Stimulated activated CD8-positive, alpha-beta memory T cell treated with anti-CD3 and anti-CD28 coated beads, Interleukin-7, amount 100 ng/mL, for 1 hour (primary cell): ENCODE measurements at places on chromosomes 4 and X.

- no peak for DNase-seq
These were observed 39.6 kb downstream of the TMEM164 start for GRCh38 chrX:110042496-110042895.

GRCh38 chr4:121277194-121278105, 103.4 kb downstream of the QRFPR start:
- DNase-seq: no peak

DNA sequence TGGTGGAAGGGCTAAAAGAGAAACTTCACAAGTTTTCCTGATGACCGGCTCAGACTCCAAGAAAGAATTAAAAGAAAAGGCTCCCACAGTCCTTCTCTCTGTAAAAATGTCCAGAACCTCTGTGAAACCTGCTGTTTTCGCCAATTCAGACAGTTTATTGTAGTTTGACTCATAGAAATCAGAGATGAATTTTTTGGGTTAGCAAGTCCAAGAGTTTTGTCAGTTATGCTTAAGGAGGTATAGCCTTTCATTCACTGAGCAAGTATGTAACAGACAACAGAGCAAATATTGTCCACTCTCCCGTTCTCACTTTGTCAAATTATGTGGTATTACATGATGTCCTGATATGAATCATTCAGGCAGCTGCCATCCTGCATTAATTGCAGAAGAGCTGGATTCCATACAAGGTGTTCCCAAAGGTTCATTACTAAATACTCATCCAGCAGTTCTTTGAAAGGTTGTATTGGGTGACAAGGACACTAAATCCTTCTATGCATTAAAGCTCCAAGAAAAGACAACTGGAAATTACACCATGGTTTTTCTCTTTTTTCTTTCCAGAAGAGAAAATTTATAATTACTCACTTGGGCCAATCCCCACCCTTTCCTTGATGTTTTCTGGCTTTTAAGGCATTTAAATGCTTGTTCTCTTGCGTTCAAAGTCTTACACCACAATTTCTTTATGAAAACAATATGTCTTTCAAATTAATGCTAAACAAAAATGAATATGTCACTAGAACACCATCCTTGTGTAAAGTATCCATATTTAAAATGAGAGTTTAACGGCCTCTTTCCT, 30.0 kb upstream of the PLAC1 start:
- DNase-seq: no peak

DNA sequence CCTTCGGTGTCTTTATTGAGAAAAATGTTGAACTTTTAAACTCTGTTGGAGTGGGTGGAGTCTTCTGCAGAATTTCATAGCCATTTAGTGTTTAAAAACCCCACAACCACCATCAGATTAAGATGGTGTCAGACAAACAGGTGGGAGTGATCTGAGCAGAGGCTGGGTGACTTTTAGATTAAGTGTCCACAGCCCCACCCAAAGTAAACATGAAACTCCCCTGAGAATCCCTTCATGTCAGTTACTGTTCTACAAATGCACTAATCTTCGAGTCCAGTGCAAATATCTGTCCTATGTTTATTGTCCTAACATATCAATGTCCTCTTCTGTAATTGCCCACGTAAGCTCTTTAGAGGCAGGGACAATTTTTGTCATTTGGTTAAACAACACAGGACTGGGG, 175.6 kb upstream of the RBPJ start:
- no peak for DNase-seq

DNA sequence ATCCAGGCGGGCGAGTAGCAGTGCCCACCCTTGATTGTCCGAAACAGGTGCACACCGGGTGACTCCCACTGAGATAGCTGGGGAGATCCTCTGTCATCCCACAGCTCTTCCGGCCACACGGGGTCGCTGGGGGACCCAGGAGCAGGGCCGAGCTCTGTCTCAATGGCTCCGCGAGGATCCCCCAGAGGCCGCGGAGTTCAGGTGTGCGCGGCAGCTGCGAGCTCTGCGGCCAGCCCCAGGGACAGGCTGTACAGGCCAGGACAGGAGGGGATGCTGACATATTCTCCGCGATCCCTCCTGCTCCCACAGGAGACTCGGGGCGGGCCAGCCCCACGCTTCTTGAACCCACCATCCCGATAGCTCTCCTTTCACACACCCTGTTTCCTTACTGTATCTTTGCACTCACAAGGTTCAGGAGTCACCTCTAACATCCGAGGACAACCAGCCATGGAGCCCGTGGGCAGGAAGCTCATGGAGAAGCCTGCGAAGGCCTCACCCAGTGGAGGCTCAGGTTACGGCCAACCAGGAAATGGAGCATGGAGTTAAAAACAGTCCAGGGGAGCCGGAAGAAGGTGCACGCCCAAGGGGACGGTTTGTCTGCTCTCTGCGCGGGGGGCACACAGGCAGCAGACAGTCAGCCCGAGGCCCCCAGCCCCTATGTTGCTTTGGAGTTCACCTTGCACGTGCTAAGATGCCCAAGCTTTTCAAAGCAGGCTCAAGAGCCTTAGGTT, 77.9 kb upstream of the AMELX start:
- DNase-seq: no peak

DNA sequence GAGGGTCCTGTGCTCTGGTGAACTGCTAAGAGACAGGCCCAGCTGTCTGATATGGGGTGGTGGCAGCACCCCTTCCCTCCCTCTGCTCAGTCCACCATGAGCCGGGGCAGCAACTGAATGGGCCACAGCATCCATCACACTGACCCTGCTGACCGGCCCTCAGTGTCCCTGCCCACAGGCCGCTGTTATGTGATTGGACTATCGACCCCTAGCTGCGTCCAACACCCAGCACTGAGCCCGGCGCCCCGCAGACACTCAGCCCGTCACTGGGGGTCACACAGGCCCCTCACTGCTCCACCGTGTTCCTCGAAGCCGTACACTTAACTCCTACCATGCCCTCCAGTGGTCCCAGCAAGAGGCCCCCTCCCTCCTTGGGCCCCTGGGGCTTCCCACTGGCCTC, 88.8 kb upstream of the PSAPL1 start:
- DNase-seq: no peak

DNA sequence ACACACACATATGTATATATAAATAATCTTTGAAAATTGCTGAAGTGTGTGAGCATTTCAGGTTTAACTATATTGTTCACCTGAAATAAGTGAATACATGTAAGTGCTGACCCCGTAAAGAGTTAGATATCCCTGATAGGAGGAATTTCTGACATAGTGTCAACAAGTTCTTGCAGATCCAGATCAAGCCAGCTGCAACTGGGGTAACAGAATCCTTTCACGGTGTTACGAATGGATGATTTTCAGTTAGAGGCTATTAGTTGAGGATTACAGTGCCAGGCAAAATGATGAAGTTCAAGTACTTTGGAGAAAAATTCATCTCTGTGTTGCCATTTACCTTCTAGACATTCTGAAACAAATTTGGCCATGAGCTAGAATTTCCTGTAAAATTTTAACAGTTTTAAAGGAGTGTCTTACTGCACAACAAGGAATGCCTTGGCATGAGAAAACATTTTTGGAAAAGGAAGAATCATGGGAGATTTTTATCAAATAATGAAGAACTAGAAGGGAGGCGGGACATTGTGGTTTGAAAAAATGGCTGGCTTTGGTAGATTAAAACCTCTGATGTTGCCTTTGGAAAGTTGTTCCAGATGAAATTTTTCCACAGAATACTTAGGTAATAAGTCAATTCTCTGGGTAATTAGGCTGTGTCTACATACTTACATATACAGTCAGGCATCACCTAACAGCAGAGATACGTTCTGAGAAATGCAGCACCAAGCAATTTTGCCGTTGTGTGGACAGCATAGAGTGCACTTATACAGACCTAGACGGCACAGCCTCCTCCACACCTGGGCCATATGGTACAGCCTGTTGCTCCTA, 84.4 kb upstream of the FAT1 start:
- no peak for DNase-seq

- no peak for DNase-seq
These were observed 63.2 kb upstream of the WWC2 start for GRCh38 chr4:183035726-183036415.

GRCh38 chrX:97539970-97540519, 656.3 kb downstream of the RPA4 start:
- no peak for DNase-seq
